ENCODE measurements at places on chromosomes 2 and 18. TPM values are rescaled to one million over a fixed set of nuclear protein-coding genes. Genes with fewer than 3 reads are reported as not detected.

The RAX gene
- not detected for total RNA-seq

The HRH4 gene
- total RNA-seq = not detected

The INPP5D gene
- 8.4 TPM for total RNA-seq

The SLC1A4 gene
- 10.4 TPM for total RNA-seq

The CNGA3 gene
- 0.52 TPM for total RNA-seq

The ANKRD30B gene
- total RNA-seq = under 0.01 TPM

The WDR54 gene
- total RNA-seq = 5.7 TPM

The CDH2 gene
- 4.7 TPM for total RNA-seq
